ENCODE measurements at places on chromosomes 6 and 20. TPM values are rescaled to one million over a fixed set of nuclear protein-coding genes. Genes with fewer than 3 reads are reported as not detected.
A peak's percentile ranks its signal among the peaks of the same experiment; 100 is the strongest.

The TMX4 gene
- 55.6 TPM for total RNA-seq

The FAM210B gene
- total RNA-seq, result 46.3 TPM

The CD40 gene
- total RNA-seq, result 7.2 TPM

The KCNQ2 gene
- total RNA-seq, result not detected

The TMEM30A gene
- total RNA-seq, result 44.4 TPM

The PTGIS gene
- 13.1 TPM for total RNA-seq

The CLIC5 gene
- total RNA-seq, result 87.8 TPM

- peaks cover 6% of the 10 kb centered on the region for H3K4me1 ChIP-seq
- H3K27me3 ChIP-seq, result no peaks in the 10 kb centered on the region
- no peak overlapping the region for H3K4me3 ChIP-seq
- no peak overlapping the region for H3K27ac ChIP-seq
Observed at GRCh38 chr6:30047220-30047619, 13.8 kb upstream of the POLR1H start.

DNA sequence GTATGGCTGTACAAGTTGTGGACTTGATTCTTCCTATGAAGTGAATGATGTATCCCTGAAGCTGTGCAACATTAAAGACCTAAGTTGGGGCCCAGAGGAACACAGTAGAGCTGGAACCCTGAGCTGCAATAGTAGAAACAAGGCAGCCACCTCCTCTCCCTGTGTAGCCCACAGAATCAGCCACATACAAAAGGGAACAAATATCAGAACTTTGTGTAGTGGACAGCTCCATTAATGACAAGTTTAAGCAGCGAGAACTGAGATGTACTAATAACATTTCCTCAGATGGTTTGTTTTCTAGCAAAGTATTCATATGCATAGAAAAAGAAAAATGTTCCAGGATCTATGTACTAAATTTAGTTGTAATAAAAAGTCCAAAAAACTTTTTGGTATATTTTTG lies 19.2 kb downstream of the PHACTR1 start:
- no peak for DNase-seq
- H3K27ac ChIP-seq, result no peak overlapping the region
- no peaks in the 10 kb centered on the region for H3K36me3 ChIP-seq

- DNase-seq, result no peak
- H3K27ac ChIP-seq, result no peak overlapping the region
- no peaks in the 10 kb centered on the region for H3K36me3 ChIP-seq
- no peak overlapping the region for H3K4me3 ChIP-seq
Observed at GRCh38 chr20:6558341-6558740, 209.1 kb upstream of the BMP2 start.

GRCh38 chr6:8672882-8673281 lies 237.5 kb upstream of the SLC35B3 start:
- no peak overlapping the region for H3K27ac ChIP-seq
- no peaks in the 10 kb centered on the region for H3K27me3 ChIP-seq
- DNase-seq, result no peak

GRCh38 chr6:134882426-134883038 lies 67.4 kb downstream of the ALDH8A1 start:
- peaks cover 3% of the 10 kb centered on the region for H3K4me1 ChIP-seq
- H3K27ac ChIP-seq, result no peak overlapping the region
- no peaks in the 10 kb centered on the region for H3K36me3 ChIP-seq
- no peak overlapping the region for H3K4me3 ChIP-seq
- H3K27me3 ChIP-seq, result no peaks in the 10 kb centered on the region

DNA sequence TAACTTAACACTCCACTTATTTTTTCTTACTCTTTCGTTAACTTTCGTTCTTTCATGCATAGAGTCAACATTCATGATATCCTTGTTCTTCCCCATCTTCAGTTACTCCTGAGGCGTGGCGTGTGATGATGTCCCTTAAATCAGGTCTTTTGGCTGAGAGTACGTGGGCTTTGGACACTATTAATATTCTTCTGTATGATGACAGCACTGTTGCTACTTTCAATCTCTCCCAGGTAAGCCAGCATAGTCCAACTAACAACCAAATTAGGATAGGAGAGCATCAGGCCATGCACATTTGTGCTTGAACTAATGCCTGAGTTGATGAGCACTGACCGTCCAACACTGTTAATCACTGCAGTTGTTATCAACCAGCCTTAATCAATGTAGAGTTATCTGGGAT lies 119.6 kb downstream of the TMEM242 start:
- peaks cover 45% of the 10 kb centered on the region for H3K36me3 ChIP-seq
- H3K4me3 ChIP-seq, result no peak overlapping the region
- no peaks in the 10 kb centered on the region for H3K27me3 ChIP-seq
- H3K4me1 ChIP-seq, result peaks cover 6% of the 10 kb centered on the region
- no peak for DNase-seq

DNA sequence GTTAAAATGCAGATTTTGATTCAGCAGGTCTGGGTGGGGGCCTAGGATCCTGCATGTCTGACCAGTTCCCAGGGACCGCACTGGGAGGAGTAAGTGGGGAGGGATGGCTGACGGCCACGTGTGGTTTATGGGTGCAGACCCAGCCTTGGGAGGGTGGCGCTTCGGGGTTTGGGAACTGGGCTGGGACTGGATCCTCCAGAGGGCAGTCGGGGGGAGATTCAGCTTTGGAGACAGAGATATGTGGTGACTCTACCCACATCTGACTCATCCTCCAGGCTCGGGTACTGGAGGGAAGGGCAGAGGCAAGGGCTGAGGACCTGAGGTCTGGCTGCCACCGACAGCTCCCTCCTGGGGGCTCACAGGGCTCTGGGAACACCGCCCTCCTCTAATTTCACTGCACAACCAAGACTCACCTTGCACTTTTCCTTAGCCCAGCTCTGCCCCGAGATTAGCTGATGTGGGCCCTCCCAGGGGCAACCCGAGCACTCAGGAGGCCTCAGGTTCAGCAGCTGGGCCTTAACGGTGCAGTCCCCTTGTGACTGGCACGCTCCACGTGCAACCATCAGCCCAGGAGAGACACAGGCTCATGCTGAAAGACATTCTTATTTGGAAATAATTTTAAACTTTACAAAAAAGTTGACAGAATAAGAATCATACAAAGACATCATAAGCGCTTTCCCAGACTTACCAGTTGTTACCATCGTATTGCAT lies 172.8 kb upstream of the PMEPA1 start:
- H3K36me3 ChIP-seq, result no peaks in the 10 kb centered on the region
- H3K4me1 ChIP-seq, result no peaks in the 10 kb centered on the region
- H3K27ac ChIP-seq, result no peak overlapping the region
- DNase-seq, result no peak
- H3K27me3 ChIP-seq, result no peaks in the 10 kb centered on the region

DNA sequence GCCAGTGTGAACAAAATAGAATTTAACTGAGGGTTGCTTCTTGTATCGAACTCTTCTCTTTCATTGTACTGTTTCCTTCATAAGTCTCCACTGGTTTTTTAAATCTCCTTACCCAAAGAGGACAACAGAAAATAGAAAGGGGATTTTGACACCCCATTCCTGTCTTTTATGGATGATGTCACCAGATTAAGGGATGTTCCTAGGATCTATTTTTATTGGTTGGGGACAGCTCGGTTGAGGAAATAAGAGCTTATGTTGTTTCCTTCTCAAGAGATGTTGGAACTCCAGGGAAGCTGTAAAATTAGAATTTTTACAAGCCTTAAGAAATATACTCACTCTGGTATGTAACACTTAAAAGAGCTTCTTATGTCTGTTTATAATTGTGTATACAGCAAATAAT lies 171.5 kb downstream of the PHF3 start:
- H3K27me3 ChIP-seq, result no peaks in the 10 kb centered on the region
- no peak for DNase-seq
- no peak overlapping the region for H3K4me3 ChIP-seq
- peak overlapping the region; percentile 47 for H3K27ac ChIP-seq
- H3K36me3 ChIP-seq, result no peaks in the 10 kb centered on the region

All from gastrocnemius medialis (tissue), 4 donors.